Left cardiac atrium (tissue), 4 donors: ENCODE measurements at places on chromosomes 6 and 20.

GRCh38 chr20:16216227-16216913 lies 356.9 kb downstream of the KIF16B start:
- DNase-seq, result no peak

- no peak for DNase-seq
These were observed 63.0 kb downstream of the CD83 start for GRCh38 chr6:14180609-14181008.

GRCh38 chr6:92275150-92275549 lies 1144.2 kb downstream of the EPHA7 start:
- DNase-seq, result no peak

GRCh38 chr6:90572856-90573255 lies 14.0 kb downstream of the MAP3K7 start:
- no peak for DNase-seq

DNA sequence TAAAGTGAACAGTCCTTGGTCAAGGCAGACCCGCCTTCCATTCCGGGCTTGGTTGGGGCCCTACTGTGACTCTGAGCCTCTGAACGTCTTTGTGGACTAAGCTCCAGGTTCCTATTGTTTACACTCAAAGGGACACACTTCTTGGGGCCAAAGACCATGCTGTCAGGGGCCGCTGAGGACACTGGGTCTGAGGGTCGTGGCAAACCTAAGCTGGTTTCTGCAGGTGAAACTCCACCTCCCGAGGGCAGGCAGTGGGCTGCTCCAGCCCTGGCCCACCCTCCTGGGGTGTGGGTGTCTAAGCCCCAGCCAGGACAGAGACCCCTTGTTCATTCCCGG lies 43.1 kb downstream of the DSTN start:
- no peak for DNase-seq

- DNase-seq, result peak; percentile 60
These were observed 437 bp downstream of the CD40 start for GRCh38 chr20:46118481-46119020.

- DNase-seq, result no peak
These were observed 1302.1 kb upstream of the GJE1 start for GRCh38 chr6:140830666-140831065.

DNA sequence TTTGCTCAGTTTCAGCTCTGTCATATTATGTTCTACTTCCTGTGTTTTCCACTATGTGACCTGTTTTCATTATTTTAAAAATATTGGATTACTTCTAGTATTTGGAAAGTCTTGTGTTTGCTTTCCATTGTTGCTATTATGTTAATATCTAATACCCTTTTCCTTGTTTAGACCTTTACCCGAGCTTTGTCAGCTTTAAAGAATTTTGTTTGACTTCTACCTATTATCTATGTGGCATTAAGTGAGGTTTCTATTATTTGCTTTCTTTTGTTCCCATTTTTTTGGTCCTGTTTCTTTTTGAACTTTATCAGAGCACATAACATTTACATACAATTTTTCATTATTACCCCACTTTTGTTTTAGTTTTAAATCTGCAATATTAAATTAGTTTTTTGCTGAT lies 202.7 kb downstream of the MANEA start:
- DNase-seq, result no peak

- no peak for DNase-seq
These were observed 317.5 kb upstream of the MOCS1 start for GRCh38 chr6:40251637-40252300.

DNA sequence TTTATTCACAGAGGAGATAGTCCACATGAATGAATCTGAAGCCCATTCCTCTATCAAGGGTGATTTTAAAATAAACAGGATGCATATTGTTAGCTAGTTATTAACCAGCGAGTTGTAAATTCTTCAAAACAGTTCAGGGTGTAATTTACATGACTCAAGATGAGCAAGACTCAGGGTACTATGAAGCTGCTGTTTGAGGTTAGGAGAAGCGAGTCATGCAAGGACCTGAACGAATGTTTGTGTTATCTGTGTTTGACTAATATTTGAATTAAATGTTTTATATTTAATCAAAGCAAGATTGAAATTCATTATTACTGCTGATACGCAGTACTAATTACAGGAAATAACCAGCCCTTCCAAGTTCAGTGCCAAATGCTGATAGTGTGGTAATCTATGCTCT lies 191.1 kb downstream of the SAMD5 start:
- DNase-seq, result no peak

DNA sequence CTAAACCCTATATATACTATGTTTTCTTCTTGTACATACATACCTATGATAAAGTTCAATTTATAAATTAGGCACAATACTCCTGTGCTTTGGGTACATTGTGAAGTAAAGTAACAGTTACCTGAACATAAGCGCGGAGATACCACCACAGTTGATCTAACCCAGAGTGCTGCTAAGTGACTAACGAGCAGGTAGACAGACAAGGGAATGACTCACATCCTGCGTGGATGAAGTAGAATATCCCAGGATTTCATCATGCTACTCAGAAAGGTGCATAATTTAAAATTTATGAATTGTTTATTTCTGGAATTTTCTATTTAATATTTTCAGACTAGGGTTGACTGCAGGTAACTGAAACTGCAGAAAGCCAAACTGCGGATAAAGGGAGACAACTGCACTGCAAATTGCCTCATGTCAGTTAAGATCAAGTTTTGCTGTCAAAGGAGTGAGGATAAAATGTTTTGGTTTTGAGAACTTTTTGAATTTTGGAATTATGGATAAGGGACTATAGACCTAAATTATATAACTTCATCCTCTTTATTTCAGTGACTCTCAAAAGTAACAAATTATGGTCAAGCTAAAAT lies 14.4 kb downstream of the MKKS start:
- no peak for DNase-seq

DNA sequence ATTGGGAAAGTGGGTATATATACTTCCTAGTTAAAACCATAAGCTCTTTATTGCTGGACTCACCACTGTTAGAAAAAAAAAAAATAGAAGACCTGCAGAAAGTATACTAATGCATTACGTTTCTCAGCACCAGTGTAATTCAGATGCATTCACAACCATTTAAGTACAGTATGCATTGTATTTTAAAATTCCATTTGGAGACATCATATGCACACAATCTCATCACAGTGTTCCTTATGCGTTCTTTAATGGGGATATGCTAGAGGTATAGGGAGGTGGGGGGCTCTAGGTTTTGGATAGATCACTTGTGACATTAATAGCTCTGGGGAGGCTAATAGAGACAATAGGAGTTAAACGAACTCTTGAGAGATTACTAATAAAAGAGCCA lies 9.4 kb downstream of the TFAP2A start:
- no peak for DNase-seq

DNA sequence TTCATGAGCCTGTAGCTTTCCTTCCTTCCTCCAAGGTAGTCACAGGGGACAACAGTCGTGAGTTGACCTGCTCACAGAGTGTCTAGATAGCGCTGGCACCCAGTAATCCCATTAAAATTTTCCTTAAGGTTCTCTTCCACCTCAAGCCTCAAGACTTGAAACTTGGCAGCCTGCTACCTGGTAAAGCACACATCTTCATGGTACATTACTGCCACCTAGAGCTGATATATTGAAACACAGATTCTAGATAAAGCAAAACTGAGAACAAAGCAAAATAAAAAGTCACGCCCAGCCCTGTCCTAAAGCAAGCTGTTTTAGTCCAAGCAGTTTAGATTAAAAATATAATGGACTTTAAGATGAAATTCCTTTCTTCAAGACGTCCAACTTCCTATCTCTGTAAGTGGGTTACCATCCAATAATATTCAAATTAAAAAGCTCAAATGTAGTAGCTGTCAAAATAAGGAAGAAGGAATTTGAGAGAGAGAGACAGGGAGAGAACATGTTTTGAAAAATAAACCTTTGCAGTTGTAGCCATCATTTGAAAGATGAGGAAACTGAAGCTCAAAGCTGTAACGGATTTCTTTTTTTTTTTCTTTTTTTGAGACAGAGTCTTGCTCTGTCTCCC lies 50.7 kb upstream of the CD83 start:
- DNase-seq, result no peak

DNA sequence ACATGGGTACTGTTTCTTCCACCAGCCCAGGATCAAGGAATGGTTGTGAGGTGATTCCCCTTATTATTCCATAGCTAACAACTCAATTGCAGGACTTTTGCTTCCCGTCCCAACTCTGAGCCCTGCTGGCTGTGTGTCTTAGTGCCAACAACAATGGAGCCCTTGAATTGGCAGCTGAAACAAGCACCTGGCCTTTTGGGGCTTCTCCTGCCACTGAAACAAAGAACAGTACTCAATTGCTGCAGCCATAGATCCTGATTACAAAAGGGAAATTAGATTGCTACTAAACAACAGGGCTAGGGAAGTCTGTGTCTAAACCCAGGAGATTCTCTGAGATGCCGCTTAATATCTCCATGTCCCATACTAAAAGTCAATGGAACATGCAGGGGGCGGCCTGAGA lies 61.3 kb upstream of the CARMIL1 start:
- DNase-seq, result no peak

DNA sequence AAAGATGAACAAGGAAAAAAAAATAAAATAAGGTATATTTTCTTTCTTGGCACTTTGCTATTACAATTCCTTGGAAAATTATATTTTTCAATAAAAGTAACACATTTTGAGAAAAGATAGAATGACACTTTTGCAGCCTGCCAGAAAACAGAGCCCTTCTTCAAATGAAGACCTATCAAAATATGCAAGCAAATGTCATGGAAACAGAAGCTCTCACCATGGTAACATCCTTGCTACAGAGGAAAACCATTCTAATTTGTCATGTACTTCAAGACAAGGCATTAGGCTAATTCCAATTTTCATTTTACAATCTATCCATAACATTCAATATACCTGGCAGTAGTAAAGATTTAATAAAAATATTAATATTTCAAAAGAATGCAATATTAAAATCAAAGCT lies 177.9 kb downstream of the RNGTT start:
- no peak for DNase-seq

GRCh38 chr6:64729522-64729921 lies 977.5 kb downstream of the EYS start:
- DNase-seq, result no peak

DNA sequence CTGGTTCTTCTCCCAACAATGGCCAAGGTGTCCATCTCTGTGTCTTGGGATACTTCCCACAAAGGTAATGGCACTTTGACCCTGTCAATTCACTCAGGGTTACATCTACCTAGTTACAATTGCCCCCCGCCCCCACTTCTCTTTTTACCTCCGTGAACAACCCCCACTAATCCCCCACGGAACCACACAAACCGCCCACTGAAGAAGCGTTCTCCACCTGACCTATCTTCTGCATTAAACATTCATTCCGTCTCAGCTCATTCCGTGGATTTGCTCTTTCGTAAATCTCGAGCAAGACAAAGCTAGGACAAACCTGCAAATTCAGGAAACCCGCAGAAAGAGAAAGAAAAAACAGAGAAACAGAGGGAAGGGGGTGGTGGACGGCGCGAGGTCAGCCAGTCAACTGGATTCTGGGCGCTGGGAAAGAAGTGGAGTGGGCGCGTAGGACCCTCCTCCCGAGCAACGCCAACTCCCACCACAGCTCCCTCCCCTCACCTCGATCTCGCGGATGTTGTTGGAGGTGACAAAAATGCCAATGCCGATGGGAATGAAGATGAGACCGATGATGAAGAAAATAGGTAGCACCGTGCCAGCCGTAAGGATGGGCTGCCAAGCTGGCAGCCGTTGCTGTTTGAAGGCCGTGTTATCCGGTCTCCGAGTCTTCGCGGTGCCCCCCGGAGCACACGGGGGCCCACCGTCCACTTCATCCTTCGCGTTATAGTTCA lies 523 bp downstream of the TMEM30A start:
- no peak for DNase-seq

- DNase-seq, result no peak
These were observed 67.9 kb upstream of the DOK5 start for GRCh38 chr20:54407459-54407858.

DNA sequence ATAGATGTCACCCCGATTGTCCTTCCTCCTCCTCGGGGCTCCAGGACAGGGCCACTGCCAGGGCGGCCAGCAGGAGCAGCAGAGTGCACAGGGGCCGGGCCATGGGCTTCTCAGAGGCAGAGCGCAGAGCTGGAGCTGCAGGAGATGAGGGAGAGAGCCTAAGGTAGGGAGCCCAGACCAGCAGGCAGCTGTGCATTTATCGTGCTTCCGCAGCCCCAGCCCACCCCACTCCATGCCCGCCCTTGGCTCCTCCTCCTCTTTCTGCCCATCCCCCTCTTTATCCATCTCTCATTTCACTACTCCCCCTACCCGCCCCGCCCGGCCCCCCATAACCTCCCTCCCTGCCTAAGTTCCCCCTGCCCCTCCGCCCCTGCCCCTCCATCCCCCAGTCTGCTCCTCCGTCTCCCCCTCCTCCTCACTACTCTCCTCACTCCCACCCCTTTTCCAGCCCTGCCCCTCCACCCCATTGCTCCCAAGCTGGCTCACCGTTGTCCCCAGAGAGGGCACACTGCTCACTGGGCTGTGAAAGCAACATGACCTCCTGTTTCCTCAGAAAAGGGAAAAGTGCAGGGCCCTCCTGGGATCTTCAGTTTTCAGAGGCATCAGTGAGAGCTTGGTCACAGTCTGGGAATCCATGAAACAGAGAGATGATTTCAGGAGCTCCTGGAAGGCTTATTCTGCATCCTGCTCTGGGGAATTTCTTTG lies 25.5 kb upstream of the CST1 start:
- DNase-seq, result no peak

DNA sequence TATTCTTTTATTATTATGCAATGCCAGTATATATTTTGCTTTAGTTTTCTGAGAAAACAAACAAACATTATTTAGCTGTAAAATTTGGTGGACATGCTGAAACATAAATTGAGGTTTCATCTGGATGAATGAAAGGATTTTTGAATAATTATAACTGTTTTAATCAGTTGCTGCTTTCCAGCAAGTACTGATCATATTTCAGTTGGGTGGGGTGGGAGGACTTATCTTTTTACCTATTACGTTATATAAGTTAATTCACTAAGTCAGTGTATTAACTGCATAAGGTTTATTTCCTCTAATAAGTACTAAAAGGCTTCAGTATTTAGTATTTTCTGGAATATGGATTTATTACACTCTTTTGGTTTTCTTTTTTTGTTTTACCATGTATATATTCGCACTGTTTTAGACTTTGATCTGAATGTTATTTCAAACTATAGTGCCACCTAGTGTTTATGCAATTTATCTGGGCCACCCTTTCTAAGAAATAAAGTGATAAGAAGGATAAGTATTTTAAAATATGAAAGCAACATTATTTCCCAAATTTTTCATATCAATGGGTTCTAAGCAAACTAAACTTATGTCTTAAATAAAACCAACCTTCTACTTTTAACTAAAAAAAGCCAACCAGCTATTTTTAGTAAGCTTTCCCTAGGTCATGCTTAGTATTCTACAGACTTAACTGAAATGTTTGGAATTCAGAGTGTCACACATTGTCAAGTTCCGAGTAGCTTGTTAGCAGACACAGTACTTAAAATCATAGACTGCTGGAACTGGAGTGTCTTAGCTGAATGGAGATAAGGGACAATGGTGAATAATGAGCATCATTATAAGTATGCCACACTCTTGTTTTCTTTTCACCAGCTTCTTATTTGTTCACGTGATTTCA lies 105.4 kb upstream of the MCHR2 start:
- DNase-seq, result no peak

DNA sequence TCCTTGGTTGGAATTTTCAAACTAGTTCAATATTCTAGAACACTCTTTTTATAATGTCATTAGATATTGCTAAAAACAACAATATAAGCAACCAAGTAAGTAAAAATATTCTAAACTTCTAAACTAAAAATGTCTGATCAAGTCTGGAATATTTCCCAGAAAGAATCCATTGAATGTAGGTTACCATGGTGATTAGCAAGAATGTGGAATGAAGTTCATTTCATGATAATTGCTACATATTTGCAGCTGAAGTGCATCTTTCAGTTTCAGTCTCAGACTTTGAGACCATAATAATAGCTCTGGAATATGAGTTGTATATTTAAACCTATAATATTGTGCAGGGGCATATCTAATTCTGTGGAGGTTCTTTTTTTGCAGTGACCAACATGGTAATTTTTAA lies 61.0 kb upstream of the NKAIN2 start:
- DNase-seq, result no peak
